ENCODE measurements at places on chromosomes 12 and 14. TPM values are rescaled to one million over a fixed set of nuclear protein-coding genes. Genes with fewer than 3 reads are reported as not detected.

DNA sequence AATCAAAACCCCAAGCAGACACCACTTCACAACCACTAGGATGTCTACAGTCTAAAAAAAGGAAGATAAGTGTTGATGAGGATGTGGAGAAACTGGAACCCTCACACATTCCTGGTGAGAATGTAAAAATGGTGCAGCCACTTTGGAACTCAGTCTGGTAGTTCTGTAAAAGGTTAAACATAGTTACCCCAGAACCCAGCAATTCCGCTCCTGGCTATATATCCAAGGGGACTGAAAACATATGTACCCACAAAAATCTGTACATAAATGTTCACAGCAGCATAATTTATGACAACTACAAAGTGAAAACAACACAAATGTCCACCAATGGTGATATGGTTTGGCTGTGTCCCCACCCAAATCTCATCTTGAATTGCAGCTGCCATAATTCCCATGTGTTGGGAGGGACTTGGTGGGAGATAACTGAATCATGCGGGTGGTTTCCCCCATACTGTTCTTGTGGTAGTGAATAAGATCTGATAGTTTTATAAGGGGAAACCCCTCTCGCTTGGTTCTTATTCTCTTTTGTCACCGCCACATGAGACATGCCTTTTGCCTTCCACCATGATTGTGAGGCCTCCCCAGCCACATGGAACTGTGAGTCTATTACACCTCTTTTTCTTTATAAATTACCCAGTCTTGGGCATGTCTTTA lies 46.8 kb downstream of the PRKAB1 start:
- DNase-seq, result no peak

DNA sequence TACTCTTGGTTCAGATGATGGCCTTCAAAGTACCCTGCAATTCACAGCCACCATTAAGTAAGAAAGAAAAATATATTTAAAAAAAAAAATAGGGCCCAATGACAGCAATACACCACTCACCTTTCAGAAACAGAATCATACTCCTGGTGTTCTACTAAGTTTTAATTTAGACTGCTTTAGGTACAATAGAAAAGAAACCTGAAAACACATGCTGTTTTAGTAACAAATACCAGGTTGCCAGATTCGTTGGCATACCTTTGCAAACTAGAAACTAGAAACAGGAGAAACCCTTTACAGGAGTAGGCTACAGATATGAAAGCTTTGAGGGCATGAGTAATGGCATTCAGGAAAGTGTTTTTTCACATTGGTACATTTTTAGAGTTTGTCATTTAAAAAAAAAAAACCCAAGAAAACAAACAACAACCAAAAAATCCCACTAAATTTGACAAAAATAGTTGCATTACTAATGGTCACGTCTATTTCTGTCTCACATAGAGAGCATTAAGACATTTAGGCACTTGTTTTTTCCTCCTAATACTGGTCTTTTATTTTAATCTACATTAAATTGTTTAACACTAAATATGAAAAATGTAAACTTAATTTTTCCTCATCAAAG lies 4.0 kb downstream of the SIX1 start:
- DNase-seq, result no peak

DNA sequence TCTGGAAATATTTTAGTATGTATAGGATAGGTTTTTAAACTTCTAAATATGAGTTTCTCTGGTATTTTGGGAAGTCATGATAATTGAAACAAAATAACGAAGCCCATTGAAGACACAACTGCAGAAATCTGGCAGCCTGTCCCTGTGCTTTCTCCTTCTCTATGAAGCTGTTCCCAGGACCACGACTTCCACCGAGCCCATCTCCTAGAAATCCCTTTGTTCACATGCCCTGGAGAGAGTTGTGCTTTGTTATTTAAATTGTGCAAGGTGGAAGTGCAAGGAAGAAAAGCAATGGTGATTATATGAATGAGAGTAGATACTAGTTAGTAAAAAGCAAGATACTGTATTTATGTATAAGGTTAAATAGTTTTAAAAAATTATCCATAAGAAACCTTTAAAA lies 32.2 kb downstream of the STK38L start:
- DNase-seq, result no peak

DNA sequence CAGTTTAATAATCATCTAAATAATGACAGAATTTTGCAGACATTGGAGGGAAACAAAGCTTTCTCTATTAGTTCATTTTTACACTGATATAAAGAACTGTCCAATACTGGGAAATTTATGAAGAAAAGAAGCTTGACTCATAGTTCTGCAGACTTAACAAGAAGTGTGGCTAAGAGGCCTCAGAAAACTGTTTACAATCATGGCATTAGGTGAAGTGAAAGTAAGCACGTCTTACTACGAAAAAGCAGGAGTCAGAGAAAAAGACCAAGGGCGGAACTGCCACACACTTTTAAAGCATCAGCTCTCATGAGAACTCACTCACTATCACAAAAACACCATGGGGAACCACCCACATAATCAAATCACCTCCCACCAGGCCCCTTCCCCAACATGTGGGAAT lies 804.4 kb downstream of the FLRT2 start:
- no peak for DNase-seq

Gene PNN
- total RNA-seq, result 30.0 TPM

GRCh38 chr12:19003987-19004619 lies 125.4 kb upstream of the PLEKHA5 start:
- no peak for DNase-seq

Gene ADAM20
- 0.78 TPM for total RNA-seq

DNA sequence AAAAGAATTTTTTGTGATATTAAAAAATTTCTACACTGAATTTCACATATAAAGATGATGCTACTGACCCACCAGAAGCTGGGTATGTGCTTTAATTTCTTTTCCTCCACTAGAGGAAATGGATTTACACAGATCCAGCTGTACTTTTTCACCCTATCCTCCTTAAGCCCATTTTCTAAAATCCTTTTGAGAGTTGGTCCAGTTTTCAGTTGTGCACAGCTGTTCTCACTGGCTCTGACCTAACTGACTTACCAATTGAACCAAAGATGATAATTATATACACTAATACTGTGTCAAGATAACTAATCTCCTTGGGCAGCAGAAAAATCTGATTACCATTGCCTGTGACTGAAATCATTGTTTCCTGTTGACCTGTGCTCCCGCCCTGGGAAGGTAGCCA lies 108.5 kb downstream of the ZFC3H1 start:
- no peak for DNase-seq

- no peak for DNase-seq
These were observed 100.9 kb upstream of the PARP11 start for GRCh38 chr12:3973973-3974644.

GRCh38 chr14:37139710-37140109 lies 32.7 kb downstream of the SLC25A21 start:
- no peak for DNase-seq

GRCh38 chr14:36820901-36821300 lies 159.2 kb downstream of the PAX9 start:
- DNase-seq, result no peak

GRCh38 chr14:66085224-66085623 lies 400.9 kb upstream of the CCDC196 start:
- no peak for DNase-seq

- DNase-seq, result no peak
These were observed 149.0 kb downstream of the KITLG start for GRCh38 chr12:88431246-88431645.

Gene CMKLR1
- 21.0 TPM for total RNA-seq

DNA sequence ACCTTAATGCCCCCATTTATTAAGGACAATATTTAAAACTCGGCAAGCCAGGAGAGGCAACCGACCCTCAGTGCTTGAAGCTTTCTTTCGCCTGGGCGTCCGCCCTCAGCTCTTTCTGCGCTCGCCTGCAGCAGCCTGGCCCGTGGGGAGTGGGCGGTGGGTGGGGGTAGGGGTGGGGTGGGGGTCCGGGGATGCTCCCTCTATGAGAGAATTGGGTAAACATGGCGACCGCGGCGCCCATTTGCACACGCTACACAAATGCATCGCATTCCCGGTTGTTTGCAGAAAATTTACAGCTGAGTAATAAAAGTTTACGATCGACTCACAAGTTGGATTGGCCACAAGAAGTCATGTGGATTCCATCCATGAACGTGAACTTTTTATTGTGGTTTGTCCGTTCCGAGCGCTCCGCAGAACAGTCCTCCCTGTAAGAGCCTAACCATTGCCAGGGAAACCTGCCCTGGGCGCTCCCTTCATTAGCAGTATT lies 7.7 kb downstream of the HOXC8 start:
- no peak for DNase-seq

Gene APOF
- total RNA-seq, result not detected

Gene TNFAIP2
- total RNA-seq, result 31.3 TPM

Gene C3AR1
- total RNA-seq, result 4.2 TPM

DNA sequence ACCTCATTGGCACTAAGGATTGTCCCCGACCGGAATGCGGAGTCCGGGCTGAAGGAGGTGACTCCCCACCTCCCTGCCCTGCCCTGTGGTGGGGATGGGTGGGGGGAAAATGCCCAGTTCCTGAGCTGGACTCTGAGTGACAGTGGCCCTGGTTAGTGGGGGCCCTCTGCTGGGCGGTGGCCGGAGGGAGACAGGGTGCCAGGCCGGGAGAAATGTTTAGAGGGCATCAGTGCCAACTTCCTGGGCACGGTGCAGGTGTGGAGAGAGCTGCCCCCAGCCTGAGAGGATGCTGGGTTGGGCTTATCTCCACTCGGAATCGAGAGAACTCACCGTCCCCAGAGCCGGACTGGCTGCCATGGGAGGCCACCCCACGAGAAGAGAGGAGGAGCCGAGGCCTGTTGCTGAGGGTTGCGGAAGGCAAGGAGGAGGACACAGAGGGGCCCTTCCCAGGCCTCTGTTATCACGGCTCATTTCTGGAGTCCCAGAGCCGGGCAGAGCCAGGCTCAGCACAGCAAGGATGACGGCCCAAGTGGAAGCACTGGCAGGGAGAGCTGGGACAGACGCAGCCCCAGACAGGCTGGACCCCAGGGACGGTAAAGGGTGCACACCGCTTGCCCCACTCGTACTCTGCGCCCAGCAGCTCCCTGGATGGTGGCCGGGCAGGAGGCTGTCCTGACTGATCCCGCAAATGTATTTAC lies 156.7 kb downstream of the KIF26A start:
- peak; percentile 71 for DNase-seq

Gene EGLN3
- 326 TPM for total RNA-seq

DNA sequence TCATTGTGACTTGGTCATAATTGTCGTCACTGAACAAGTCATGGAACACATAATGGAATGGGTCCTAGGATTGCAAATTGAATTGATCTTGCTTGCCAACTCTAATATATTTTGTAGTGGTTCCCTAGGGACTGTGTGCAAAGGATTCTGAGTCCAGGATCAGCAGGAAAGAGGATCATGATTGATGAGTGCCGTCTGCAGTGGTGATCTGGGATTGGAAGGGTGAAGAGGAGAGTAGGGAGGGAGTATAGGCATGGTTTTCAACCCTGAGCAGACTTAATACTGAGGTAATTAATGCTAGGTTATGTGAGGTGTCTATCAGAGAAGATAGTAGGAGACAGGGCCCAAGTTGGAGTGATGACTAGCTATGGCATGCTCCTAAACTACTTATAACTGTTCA lies 168.9 kb downstream of the ESR2 start:
- no peak for DNase-seq

- no peak for DNase-seq
These were observed 86.5 kb upstream of the FOXN3 start for GRCh38 chr14:89503431-89503996.

DNA sequence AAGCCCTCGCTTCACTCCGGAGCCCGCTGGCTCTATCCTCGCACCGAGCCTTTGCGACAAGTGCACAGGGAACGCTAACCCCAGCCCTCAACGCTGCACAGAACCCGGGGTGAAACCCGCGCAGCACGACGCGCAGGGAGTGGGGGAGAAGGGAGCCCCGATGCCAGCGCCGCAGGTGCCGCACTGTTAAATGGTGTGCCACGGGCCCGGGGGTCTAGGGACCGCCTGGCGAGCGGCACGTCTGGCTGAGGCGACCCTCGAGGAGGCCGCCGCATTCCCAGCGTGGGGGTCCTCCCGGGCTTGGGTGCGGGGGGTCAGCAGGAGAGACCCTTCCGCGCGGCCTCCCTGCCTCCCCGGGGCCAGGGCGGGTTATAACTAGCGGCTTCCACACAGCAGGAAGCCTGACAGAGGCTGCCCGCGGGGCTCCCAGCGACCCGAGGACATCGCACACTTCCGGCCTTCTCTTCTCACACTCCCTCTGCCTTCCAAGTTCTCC lies 23.8 kb upstream of the LRTM2 start:
- DNase-seq, result no peak

- DNase-seq, result no peak
These were observed 31.1 kb upstream of the BAZ1A start for GRCh38 chr14:34906287-34906686.

Gene MAPKAPK5
- total RNA-seq, result 25.7 TPM

DNA sequence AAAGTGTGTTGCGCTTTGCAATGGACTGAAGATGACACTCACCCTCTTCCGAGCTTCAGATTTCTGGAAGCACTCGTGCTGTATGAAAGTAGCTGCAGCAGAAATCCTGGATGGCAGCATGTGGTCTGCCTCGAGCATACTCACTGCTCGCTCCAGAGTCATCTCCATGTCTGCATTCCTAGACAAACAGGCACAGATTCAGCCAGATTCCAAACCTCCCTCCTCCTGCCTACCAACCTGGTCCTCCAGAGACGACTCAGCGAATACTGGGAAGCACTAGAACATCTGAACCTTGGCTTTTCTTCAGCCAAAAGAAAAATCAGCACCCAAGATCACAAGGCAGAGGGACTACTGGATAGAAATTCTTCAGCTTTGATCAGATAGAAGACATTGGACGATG lies 27.7 kb downstream of the PKP2 start:
- no peak for DNase-seq

- DNase-seq, result no peak
These were observed 442.7 kb downstream of the BTG1 start for GRCh38 chr12:91702843-91703425.

- DNase-seq, result no peak
These were observed 358.4 kb upstream of the SOX5 start for GRCh38 chr12:24307716-24308335.

DNA sequence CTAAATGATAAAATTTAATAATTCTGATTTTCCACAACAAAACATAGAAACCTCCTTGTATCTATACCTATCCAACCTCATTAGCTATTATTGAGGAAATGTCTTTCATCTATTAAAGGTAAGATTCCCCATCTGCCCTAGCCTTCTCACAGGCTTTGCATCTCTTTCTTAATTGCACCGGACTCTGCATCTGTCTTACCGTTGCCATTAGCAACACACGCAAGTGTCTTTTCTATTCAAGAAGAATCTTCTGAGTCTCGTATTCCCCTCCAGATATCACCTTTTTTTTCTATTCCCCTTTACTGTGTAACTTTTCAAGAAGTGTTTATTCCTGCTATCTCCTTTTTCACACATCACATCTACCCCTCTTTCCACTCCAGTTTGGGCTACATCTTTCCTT lies 500.0 kb downstream of the NOVA1 start:
- DNase-seq, result no peak

GRCh38 chr14:98847521-98848468 lies 424.2 kb downstream of the BCL11B start:
- no peak for DNase-seq

DNA sequence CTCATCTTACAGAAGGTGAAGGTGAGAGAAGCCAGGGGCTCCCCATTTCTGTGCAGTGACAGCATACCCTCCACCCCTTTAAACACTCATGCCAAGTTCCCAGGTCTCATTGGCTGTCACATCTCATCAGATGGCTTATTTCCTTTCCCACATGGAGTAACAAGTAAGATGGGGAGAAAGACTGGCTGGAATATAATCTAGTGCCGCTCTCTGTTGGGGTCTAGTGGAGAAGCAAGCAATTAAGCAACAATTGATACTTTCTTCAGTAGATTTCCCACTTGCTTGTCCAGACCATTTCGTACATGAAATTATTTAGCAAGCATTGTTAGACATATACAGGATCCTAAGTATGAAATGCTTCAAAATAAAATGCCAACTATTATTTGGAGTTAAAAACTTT lies 92.2 kb downstream of the SLC5A8 start:
- DNase-seq, result no peak

GRCh38 chr12:92639017-92639416 lies 63.8 kb upstream of the PLEKHG7 start:
- no peak for DNase-seq

Data from cardiac septum (tissue), 1 donor.